ENCODE measurements at places on chromosomes 5 and 9.

DNA sequence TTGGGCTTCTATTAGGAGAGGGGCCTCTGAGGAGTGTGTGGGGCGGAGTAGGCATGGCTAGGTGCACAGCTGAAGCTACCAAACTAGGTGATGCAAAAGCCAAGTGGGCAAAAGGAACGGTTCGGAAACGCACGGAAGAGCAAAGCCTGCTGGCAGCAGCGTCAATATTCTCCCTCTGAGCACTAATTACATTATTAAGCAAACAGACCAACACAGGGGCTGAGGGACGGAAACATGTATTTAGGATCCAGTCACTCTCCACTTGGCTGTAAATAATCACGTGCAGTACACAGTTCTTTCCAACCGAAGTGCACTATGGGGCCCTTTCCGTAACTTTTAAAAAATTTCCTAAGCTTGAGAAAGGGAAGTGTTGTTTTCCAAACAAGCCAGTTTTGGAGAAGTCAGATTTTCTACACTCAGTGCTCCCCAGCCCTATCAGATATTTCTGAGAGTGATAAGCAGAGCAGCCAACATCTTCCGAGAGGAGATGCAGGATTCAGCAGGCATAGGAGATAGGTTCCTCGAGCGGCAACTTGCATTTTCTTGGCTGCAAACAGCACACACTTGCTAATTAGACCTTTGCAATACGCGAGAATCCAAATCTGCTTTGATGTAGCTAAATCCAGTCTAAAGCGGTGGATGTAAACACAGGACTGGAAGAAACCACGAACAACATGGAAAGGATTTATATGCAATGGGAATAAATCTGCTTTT is 217.2 kb upstream of the TBCA start:
- no peak for DNase-seq

DNA sequence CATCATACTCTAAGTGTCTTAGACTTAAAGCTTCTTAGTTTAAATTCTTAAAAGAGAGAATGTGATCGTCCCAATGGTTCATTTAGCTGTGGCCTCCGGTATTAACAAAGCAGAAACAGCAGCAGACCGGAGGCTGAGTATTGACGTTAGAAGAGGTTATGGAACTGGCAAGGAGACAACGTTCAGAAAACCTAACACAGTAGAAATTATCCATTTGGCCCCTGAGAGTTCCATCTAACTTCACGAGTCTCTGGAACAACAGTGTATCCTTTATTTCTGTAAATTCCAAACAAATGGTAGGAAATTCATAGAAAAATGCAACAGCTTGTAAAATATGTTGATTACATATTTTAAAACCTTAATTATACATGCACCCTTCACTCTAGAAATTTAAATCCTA is 107.3 kb upstream of the PTGER4 start:
- DNase-seq = no peak

DNA sequence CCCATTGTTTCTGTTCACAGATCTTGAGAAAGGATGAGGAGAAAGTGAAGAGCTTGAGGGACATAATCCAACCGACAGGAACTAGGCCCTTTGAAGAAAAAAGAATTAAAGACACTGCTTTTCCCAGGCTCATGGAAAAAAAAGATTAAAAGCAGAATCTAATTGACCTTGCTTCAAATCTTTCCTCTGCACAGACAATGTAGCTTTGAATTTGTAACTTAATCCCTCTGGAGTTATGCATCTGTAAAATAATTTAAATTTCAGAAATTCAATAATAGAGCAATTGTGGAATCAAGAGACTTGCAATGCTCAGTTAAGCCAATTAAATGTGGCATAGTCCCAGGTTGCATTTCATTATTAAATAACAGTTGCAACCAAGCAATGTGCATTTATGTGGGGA is 64.6 kb downstream of the SVEP1 start:
- no peak for DNase-seq

- DNase-seq = peak; percentile 23
Measured at GRCh38 chr5:68460147-68460798, 244.7 kb downstream of the PIK3R1 start.

- DNase-seq = no peak
Measured at GRCh38 chr9:6096821-6097220, 81.4 kb upstream of the RANBP6 start.

- DNase-seq = no peak
Measured at GRCh38 chr9:23314247-23314646, 511.8 kb downstream of the ELAVL2 start.

DNA sequence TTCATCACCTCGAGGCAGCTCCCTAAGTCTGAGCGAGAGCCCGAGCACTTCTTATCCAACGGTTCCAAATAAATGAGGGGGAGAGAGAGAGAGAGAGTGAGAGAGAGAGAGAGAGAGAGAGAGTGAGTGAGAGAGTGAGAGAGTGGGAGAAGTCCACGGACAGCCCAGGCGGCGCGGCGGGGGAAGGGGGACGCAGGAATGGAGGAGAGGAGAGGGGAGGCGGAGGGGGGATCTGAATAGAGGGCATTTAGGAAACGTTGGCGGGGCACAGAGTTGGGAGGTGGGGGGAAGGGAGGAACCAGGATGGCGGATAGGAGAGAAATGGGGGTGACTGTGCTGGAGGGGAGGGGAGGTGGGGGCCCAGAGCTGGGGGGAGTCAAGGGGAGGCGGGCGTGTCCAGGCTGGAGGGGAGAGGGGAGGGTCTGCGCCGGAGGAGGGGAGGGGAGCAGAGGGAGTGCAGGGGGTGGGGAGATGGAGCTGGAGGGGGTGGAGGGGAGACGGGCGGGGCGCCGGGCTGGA is 398 bp upstream of the BASP1 start:
- DNase-seq = no peak

- no peak for DNase-seq
Measured at GRCh38 chr5:133627180-133627579, 14.8 kb upstream of the FSTL4 start.

- no peak for DNase-seq
Measured at GRCh38 chr5:138850865-138851435, 24.2 kb downstream of the LRRTM2 start.

GRCh38 chr5:77852514-77853352 is 76.6 kb upstream of the TBCA start:
- no peak for DNase-seq

DNA sequence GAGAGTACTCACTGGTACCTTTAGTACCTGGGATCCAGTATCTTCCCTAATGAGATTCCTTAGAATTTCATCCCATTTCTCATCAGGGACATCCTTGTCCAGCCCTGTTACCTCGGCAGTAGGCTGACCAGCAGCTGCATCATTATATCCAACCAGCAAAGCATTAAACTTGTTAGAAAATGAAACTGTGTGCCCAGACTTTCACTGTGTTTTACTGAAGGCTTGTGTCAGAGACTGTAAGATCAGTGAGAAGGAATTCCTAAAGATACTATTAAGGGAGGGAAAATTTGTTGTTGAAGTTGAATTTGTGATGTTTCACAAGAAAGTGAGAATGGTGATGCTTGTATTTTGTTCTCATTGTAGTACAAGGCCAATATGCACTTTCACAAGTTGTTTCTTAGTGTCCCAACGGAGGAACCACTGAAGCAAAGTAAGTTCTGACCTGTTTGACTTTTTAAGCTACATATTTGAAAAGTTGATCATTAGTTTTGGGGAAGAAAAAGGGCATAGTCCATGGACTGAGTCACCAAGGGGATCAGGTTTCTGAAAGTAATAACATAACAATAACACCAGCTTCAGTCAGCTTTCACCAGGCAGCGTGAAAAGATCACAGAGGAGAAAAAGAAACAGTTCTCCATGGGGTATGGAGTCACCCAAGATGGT is 48.8 kb downstream of the GRAMD2B start:
- DNase-seq = no peak

DNA sequence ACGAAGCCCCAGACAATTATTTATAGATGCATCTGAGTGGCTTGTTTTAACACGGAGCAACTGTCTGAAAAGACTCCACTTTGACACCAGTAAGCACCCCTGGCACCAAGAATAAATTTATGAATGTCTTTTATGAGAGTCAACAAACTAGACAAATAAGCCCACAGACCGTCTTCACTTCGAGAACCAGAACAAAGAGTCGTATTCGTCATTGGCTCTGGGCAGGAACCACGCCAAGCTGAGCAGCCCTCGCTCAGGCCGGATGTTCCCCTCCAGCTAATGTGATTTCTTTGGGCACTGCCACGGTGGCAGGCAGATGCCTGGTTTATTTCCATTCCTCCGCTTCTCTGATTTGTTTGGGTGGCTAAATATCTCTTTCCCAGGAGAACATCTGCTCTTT is 91.9 kb upstream of the STC2 start:
- DNase-seq = no peak

- no peak for DNase-seq
Measured at GRCh38 chr9:121770415-121771273, 119.2 kb downstream of the DAB2IP start.

DNA sequence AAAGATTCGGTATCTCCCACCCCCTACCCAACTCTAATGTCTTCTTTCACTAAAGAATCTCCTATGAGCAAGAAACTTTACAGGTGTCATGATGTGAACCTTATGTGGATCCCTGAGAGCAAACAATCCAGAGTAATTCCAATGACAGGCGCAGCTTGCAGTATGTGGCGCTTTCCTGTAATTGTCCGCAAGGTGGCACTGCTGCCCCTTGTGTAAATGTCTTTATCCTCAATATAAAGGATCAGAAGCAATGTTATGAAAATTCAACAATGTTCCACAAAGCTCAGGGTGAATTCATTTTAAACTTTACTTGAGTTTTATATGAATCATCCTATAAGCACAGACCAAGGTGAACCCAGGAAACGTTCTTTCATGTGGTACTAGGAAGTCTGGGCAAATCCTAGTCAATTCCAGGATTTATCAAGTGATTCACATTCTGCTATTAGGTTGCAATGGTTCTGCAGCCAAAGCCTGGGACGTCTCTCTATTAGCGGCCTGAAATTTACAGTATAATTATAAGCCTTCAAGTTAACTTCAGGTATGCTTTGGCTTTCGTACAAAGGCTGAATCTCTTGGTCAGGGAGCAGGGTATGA is 113.7 kb downstream of the TRPM6 start:
- peak; percentile 65 for DNase-seq

- no peak for DNase-seq
Measured at GRCh38 chr5:10489810-10490426, 48.2 kb downstream of the ROPN1L start.

- DNase-seq = no peak
Measured at GRCh38 chr5:145407300-145408047, 427.7 kb downstream of the PRELID2 start.

GRCh38 chr5:10251405-10251804 is 1.3 kb downstream of the CCT5 start:
- DNase-seq = no peak

GRCh38 chr5:128253880-128254279 is 170.3 kb downstream of the SLC12A2 start:
- no peak for DNase-seq

DNA sequence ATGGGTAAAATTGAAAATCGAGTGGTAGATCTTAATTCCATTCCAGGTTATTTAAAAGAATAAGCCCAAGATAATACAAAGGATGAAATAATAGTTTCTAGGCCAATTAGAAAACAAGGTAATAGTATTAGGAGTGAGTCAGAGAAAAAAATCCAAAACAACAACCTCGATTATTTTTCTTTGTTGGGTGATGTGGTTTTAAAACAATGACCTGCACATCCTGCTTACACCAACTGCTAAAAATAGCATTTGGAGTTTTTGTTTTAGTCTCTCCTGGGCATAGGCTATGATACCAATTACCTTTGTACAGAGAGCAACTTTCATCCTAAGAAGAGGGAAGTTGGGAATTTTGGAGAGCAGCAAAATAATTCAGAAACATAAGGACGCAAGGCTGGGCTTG is 101.7 kb upstream of the MYO10 start:
- no peak for DNase-seq

DNA sequence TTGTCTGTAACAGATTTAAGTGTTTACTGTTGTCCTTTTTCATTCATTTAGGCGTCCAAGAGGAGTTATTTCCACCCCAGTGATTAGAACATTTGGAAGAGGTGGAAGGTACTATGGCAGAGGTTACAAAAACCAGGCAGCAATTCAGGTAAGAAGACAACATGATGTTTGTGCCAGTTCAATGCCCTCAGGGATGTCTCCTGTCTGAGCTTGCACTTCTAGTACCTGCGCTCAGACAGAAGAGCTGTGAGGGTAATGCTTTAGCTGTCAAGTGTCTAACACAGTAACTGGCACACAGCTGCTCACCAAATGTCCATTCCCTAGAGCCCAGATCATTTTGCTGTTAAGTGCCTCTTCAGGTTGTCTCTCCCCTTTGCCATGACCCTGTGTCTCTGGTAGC is 14.2 kb upstream of the PHF2 start:
- DNase-seq = no peak

- DNase-seq = no peak
Measured at GRCh38 chr5:138258704-138259292, 15.6 kb downstream of the GFRA3 start.

GRCh38 chr5:101838435-101838834 is 457.6 kb downstream of the SLCO4C1 start:
- DNase-seq = no peak

DNA sequence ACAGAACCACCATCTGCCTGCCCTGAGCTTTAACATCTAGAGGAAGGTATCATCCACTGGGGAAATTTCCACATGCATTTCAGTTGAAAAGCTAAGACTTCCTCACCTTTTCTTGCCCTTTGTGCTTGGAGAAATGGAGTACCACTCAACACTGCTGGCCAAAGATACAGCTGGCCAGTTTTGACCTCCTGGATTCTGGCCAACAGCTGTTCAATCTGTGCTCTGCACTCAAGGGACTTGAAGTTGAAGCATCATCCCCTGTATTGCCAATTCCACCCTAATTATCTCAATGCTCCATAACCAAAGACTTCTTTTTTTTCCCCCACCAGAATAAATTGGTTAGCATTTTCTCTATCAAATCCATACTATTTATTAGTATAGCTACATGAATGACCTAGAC is 70.4 kb upstream of the PRDM9 start:
- DNase-seq = no peak

DNA sequence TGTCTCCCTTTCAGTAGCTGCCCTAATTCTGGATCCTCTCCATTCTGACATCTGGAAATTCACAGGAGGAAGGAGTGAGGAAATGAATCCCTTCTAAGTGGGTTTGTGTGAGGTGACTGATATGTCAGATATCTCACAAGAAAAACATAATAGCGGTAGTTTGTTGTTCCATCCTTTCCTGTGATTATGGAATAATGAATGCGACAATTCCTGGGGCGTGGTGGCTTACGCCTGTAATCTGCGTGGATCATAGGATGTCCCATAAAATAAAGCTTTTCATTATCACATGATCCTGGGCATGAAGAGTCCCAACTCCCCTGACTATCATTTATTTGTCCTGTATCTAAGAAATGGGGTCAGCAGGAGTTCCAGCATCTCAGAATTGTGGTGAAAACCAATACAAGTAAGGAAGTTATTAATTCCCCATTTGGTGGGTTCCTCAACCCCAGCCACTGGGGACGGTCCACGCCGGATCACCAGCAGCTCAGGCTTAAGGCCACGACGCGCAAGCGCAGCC is 375 bp upstream of the C5orf24 start:
- DNase-seq = no peak
